ENCODE measurements at places on chromosomes 2 and 18. TPM values are rescaled to one million over a fixed set of nuclear protein-coding genes. Genes with fewer than 3 reads are reported as not detected.

The CNGA3 gene
- total RNA-seq = 2.5 TPM

The DTNA gene
- total RNA-seq = 43.0 TPM

The GATA6 gene
- 0.25 TPM for total RNA-seq

The NEU2 gene
- total RNA-seq = not detected

The ZNF521 gene
- 12.5 TPM for total RNA-seq

The SERPINB10 gene
- not detected for total RNA-seq

The ABCG5 gene
- total RNA-seq = not detected

The ALPI gene
- not detected for total RNA-seq

The MRPL33 gene
- 68.1 TPM for total RNA-seq

The VIT gene
- total RNA-seq = not detected

The AGXT gene
- not detected for total RNA-seq

The KCNK3 gene
- 4.2 TPM for total RNA-seq

The DIPK1C gene
- 5.2 TPM for total RNA-seq

The SCN9A gene
- total RNA-seq = 71.1 TPM

The GCG gene
- 0.49 TPM for total RNA-seq

The PROC gene
- 0.25 TPM for total RNA-seq

The RAB6D gene
- 0.98 TPM for total RNA-seq

The CERKL gene
- total RNA-seq = 1.2 TPM

The ANKRD53 gene
- 2.7 TPM for total RNA-seq

The EPB41L3 gene
- 39.3 TPM for total RNA-seq

The FLACC1 gene
- total RNA-seq = 3.0 TPM

The PRSS56 gene
- total RNA-seq = under 0.01 TPM

The IL1F10 gene
- total RNA-seq = not detected

The ST8SIA3 gene
- total RNA-seq = 22.6 TPM

The OR6B2 gene
- not detected for total RNA-seq

Data from temporal lobe (tissue), 4 donors.